Upper lobe of left lung (tissue), 6 donors: ENCODE measurements at places on chromosomes 3 and 15. TPM values are rescaled to one million over a fixed set of nuclear protein-coding genes. Genes with fewer than 3 reads are reported as not detected.

GRCh38 chr3:171654809-171655208 is 155.5 kb downstream of the PLD1 start:
- H3K36me3 ChIP-seq: peaks cover 3% of the 10 kb centered on the region
- H3K27ac ChIP-seq: peak overlapping the region; percentile 9
- no peaks in the 10 kb centered on the region for H3K4me1 ChIP-seq
- DNase-seq: no peak
- no peak overlapping the region for H3K4me3 ChIP-seq

GRCh38 chr3:71130471-71131374 is 452.8 kb downstream of the FOXP1 start:
- H3K36me3 ChIP-seq: no peaks in the 10 kb centered on the region

DNA sequence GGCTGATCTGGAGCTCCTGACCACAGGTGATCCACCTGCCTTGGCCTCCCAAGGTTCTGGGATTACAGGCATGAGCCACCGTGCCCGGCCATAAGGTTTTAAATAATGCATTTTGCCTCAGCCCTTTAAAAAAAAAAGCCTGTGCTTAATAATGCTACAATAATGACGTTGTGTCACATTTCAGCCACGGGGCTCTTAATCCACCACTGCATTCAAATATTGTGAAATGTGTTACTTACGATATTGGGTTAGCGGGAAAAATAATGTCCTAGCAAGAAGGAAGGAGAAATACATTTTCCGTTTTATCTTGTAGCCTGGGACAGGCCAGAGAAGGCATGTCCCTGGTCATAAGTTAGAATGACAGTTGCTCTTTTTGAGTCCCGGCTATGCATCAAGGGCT is 17.6 kb downstream of the PAQR5 start:
- no peaks in the 10 kb centered on the region for H3K27me3 ChIP-seq
- no peak overlapping the region for H3K27ac ChIP-seq
- H3K36me3 ChIP-seq: no peaks in the 10 kb centered on the region
- no peak for DNase-seq
- no peak overlapping the region for H3K4me3 ChIP-seq

CCDC39 gene
- total RNA-seq: 0.94 TPM

FAM107A gene
- total RNA-seq: 19.9 TPM

ALDH1L1 gene
- total RNA-seq: 11.5 TPM

DNA sequence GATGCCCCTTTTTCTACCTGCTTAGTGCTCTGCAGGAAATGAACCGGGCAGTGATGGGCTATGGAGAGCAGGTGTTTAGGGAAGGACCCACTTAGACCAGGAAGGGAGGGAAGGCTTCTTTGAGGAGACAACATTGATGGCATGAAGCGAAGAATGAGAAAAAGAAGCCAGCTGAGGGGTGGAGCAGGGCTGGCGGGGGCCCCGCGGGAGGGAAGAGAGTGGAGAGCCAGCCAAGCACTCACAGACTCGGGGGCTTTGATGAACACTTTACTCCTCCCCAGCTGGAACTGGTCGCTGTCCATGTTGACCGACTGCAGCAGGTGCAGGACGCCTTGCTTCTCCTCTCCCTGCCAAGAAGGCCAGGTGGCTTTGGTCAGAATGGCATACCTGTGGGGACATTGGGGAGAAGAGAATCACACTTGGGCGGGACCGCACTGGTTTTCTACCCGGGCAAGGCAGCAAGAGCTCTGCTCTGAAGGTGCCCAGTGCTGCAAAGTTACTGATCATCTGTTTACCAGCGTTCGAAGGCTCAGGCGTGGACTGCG is 28.4 kb upstream of the LDHAL6B start:
- peaks cover 16% of the 10 kb centered on the region for H3K4me1 ChIP-seq
- no peaks in the 10 kb centered on the region for H3K27me3 ChIP-seq
- no peaks in the 10 kb centered on the region for H3K36me3 ChIP-seq
- H3K27ac ChIP-seq: peak overlapping the region; percentile 68
- DNase-seq: no peak

LDHAL6B gene
- not detected for total RNA-seq

DNA sequence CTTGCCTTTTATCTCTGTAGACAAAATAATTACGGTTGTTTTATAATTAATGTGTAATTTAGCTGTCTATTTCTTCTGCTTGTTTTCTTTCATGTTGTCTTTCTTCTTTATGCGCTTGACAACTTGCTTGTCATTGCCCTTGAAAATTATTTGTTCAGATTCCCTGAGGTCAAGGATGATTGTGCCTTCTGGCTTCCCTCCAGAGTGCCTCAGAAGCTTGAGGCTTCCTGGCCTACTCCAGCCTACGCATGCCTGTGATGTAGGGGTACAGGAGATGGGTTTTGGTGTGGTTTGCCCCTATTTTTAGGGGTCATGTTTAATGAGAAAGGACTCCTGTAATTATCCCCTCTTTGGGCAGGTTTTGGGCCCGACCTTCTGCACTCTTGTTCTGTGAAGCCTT is 231.5 kb downstream of the SV2B start:
- no peak overlapping the region for H3K4me3 ChIP-seq
- H3K27ac ChIP-seq: no peak overlapping the region
- H3K4me1 ChIP-seq: no peaks in the 10 kb centered on the region
- H3K36me3 ChIP-seq: no peaks in the 10 kb centered on the region

GP5 gene
- not detected for total RNA-seq

CD80 gene
- total RNA-seq: 7.4 TPM

DNA sequence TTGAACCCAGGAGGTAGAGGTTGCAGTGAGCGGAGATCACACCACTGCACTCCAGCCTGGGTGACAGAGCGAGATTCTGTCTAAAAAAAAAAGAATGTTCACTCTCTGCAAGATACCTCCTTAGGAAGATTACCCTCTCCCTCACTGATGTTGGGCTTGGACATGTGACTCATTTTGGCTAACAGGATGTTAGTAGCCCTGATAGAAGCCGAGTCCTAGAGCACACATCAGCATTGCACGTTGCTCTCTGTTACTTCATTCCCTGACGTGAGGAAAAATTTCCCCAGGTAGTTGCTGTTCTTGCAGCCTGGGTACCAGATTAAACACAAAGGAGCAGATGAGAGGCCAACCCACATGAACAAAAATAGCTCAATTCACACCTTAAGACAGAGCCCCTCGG is 78.1 kb upstream of the PRICKLE2 start:
- no peaks in the 10 kb centered on the region for H3K4me1 ChIP-seq
- DNase-seq: no peak
- no peaks in the 10 kb centered on the region for H3K36me3 ChIP-seq

DNA sequence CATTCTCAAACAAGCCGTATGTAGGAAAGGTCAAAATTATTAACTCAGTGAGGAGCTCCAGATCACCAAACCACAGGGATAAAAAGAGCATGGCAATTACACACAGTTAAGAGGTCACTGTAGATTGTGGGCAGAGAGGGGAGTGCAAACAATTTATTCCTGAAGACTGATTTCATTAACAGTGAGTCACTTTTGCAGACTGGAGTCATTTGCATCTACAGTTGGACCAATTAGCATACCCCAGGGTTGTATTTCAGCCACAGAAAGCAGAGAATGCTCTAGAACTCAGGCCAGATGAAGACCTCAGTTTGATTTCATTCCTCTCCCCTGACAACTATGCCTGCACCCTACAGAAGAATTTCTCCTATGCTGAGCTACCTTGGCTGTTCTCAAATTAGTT is 40.1 kb downstream of the SETMAR start:
- no peak overlapping the region for H3K4me3 ChIP-seq
- H3K36me3 ChIP-seq: no peaks in the 10 kb centered on the region
- no peaks in the 10 kb centered on the region for H3K27me3 ChIP-seq
- H3K27ac ChIP-seq: no peak overlapping the region

- no peak overlapping the region for H3K4me3 ChIP-seq
- no peak for DNase-seq
- H3K27ac ChIP-seq: no peak overlapping the region
- no peaks in the 10 kb centered on the region for H3K36me3 ChIP-seq
- no peaks in the 10 kb centered on the region for H3K27me3 ChIP-seq
Observed at GRCh38 chr3:195172039-195172684, 98.8 kb downstream of the XXYLT1 start.

VIPR1 gene
- 577 TPM for total RNA-seq

CHRM5 gene
- not detected for total RNA-seq

GRCh38 chr3:45739991-45740390 is 50.8 kb downstream of the SACM1L start:
- DNase-seq: no peak
- no peak overlapping the region for H3K27ac ChIP-seq
- no peak overlapping the region for H3K4me3 ChIP-seq
- H3K36me3 ChIP-seq: peaks cover 82% of the 10 kb centered on the region

AADAC gene
- total RNA-seq: 3.5 TPM

APOD gene
- 50.1 TPM for total RNA-seq

UQCRC1 gene
- total RNA-seq: 157 TPM

GRCh38 chr15:42154956-42155355 is 1.5 kb downstream of the PLA2G4F start:
- peaks cover 4% of the 10 kb centered on the region for H3K36me3 ChIP-seq
- peak overlapping the region; percentile 49 for H3K4me3 ChIP-seq
- H3K4me1 ChIP-seq: peaks cover 48% of the 10 kb centered on the region
- peak overlapping the region; percentile 72 for H3K27ac ChIP-seq
- H3K27me3 ChIP-seq: no peaks in the 10 kb centered on the region
- no peak for DNase-seq

SNX33 gene
- 31.5 TPM for total RNA-seq

GRCh38 chr3:156548902-156549301 is 6.0 kb downstream of the SSR3 start:
- no peaks in the 10 kb centered on the region for H3K27me3 ChIP-seq
- H3K36me3 ChIP-seq: peaks cover 84% of the 10 kb centered on the region
- DNase-seq: no peak
- no peak overlapping the region for H3K27ac ChIP-seq
- H3K4me1 ChIP-seq: peaks cover 10% of the 10 kb centered on the region
